ENCODE measurements at places on chromosomes 2 and 18. TPM values are rescaled to one million over a fixed set of nuclear protein-coding genes. Genes with fewer than 3 reads are reported as not detected.

GRCh38 chr2:156309167-156309566, 23.4 kb downstream of the NR4A2 start:
- DNase-seq, result no peak

DNA sequence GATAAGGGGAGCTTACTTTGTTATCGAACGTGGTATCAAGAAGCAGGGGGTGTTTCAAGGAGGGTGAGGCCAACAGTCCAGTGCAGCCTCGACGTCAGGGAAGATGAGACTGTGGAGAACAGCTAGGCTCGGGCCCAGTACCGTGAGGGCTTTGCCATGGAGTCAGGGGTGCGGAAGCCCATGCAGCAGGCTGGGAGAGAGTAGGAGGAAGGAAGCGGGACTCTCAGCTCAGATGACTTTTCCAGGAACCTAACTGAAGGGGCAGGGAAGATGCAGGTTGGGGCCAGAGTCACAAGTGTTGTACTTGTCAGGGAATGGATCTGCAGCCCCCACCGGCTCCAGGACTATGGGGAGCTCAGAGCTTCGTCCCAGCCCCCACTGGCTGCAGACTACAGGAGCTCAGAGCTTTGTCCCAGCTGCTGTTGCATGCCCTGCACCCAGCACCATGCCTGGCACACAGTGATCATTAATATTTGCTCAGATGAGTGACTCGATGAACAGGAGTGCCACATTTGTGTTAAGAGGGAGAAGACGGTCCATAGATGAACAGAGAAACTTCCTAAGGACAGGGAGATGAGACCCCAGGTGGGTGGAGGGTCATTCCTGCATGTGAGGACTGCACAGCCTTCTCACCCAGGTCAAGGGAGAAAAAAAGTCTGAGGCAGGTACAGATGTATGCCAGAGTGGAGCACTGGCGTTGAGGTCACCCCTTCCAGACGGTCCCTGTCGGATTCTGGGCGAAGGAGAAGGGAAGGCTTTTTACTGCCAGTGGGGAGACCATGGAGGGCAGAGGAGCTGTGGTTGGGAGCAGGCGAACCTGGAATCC, 36.4 kb downstream of the PTGR3 start:
- DNase-seq, result no peak

Gene RAD51AP2
- total RNA-seq, result not detected

DNA sequence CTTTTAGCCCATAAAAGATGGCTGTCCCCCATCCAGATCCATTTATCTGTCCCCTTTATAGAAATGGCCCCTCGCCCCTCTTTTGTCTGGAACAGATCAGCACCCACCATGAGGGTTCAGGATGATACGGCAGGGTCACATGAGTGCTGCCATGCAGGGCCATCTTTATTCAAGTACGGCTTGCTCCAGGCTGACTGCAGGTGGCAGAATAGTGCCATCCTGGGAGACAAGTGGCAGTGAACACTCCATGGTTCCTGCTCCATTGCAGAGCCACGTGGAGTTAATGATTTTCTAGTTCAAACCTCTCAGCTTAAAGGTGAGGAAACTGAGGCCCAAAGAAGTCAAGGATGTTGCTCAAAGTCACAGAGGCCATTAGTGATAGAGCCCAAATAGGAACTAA, 180.6 kb downstream of the CLIP4 start:
- no peak for DNase-seq

GRCh38 chr2:165064743-165065142, 109.4 kb upstream of the SLC38A11 start:
- DNase-seq, result no peak

GRCh38 chr2:76678383-76679024, 843.7 kb downstream of the LRRTM4 start:
- no peak for DNase-seq

Gene FEV
- total RNA-seq, result not detected

DNA sequence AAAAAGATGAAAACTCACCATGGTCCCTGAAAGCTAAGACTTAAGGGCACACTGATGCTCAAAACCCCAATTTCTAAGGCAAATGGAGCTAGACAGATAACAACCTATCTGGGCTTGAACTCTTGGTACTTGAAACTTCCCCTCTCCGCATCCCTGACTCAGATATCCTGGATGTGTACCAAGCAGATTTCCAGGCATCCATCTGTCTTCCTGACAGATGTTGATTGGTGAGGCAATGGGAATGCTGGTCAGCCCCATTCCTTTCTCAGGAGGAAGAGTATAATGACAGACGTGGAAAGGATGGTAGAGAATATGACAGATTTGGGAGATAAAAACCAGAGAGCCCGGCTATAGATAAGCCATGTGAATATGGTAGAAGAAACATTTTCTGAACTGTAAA, 69.2 kb downstream of the ADD2 start:
- no peak for DNase-seq

- DNase-seq, result no peak
Observed at GRCh38 chr2:12819721-12820120, 103.0 kb downstream of the TRIB2 start.

- no peak for DNase-seq
Observed at GRCh38 chr2:197838579-197838978, 34.2 kb downstream of the PLCL1 start.

Gene UGT1A3
- total RNA-seq, result not detected
